D721Med (cell line): ENCODE measurements at places on chromosomes 5 and 9.

GRCh38 chr9:76720245-76720644, 44.0 kb upstream of the PCA3 start:
- no peak for DNase-seq

DNA sequence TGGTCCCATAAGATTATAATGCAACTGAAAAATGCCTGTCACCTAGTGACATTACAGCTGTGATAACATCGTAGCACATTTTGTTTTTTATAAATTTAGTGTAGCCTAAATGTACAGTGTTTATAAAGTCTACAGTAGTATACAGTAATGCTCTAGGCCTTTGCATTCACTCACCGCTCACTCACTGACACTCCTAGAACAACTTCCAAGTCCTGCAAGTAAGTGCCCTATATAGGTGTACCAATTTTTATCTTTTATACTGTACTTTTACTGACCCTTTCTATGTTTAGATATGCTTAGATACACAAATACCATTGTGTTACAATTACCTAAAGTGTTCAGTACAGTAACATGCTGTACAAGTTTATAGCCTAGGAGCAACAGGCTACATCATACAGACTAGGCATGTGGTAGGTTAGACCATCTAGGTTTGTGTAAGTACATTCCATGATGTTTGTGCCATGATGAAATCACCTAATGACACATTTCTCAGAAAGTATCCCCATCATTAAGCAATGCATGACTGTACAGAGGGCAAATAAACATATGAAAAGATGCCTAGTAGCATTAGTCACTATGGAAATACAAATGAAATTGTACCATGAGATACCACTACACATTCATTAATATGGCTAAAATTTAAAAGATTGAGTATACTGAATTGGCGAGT, 127.6 kb downstream of the TRPM6 start:
- DNase-seq, result no peak

DNA sequence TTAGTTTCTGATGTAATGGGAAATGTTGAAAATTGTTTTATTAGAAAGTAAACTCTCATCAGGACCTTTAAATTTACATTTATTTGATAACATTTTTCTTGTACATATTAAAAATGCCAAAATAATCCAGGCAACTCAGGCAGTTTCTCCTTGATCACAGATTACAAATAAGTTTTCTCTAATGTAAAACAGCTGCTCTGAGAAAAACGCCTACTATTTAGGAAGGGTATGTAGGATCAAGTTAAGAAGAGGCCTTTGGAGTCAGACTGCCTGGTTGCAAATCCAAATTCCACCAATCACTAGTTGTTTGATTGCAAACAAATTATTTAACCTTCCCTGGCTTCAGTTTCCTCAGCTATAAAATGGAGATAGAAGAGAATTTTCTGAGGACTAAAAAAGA, 610.8 kb downstream of the PDE4D start:
- DNase-seq, result no peak

GRCh38 chr9:114738581-114739316, 56.8 kb upstream of the TEX48 start:
- DNase-seq, result no peak

- no peak for DNase-seq
Measured at GRCh38 chr5:31317665-31318064, 124.2 kb downstream of the CDH6 start.

DNA sequence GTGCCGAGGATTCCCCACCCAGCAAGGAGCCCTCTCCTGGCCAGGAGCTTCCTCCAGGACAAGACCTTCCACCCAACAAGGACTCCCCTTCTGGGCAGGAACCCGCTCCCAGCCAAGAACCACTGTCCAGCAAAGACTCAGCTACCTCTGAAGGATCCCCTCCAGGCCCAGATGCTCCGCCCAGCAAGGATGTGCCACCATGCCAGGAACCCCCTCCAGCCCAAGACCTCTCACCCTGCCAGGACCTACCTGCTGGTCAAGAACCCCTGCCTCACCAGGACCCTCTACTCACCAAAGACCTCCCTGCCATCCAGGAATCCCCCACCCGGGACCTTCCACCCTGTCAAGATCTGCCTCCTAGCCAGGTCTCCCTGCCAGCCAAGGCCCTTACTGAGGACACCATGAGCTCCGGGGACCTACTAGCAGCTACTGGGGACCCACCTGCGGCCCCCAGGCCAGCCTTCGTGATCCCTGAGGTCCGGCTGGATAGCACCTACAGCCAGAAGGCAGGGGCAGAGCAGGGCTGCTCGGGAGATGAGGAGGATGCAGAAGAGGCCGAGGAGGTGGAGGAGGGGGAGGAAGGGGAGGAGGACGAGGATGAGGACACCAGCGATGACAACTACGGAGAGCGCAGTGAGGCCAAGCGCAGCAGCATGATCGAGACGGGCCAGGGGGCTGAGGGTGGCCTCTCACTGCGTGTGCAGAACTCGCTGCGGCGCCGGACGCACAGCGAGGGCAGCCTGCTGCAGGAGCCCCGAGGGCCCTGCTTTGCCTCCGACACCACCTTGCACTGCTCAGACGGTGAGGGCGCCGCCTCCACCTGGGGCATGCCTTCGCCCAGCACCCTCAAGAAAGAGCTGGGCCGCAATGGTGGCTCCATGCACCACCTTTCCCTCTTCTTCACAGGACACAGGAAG, 120.2 kb downstream of the RGS3 start:
- DNase-seq, result no peak

DNA sequence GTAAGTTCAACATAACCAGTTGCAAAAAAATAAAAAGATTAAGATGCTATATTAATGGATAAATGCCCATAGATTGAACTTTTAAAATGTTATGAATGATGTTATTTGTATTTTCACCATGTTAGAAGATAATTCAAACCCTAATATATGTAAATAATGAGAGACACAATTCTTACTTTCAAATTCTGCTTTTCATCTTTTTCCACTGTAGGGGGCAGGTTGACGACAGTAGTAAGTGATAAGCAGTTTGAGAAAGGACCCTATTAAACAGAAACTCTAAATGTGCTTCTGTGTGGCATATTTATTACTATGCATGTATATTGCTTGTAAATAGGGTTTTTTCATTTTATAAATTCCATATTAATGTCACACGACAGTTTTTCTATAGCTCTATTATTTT, 591.1 kb downstream of the SEMA5A start:
- no peak for DNase-seq

DNA sequence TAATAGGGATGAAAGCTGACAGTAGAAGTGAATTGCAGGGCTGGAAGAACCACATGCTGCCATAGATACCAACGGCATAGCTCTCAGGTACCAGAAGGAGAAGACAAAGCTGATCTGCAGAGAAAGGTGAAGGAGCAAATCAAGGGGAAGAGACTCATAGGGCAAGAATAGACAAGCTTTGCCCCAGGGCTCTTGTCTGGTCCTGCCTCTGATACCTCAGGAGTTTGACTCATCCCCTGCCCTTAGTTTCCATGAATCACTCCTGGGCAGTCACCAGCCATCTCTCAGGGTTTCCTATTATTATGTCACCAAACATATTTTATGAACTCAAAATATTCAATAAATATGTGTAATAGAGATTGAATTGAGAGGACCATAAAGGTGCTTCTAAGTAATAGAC, 800.9 kb downstream of the DNAH5 start:
- no peak for DNase-seq

GRCh38 chr9:131609099-131609830, 63.9 kb downstream of the PRRT1B start:
- no peak for DNase-seq

DNA sequence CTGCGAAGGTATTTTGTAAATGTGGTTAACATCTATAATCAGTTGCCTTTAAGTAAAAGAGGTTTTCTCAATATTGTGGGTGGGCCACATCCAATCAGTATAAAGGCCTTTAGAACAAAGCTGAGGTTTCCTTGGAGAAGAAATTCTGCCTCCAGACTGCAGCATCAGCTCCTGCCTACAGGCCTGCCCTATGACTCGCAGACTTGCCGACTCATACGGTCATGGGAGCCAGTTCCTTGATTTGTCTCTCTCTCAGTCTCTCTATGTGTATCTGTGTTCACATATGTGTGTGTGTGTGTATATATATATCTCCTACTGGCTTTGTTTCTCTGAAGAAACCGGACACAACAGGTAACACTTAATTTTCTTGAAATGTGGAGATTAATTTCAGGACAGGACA, 45.3 kb downstream of the SLC36A1 start:
- DNase-seq, result no peak
